Mucosa of gallbladder (tissue), 1 donor: ENCODE measurements at places on chromosomes 6 and 20.

DNA sequence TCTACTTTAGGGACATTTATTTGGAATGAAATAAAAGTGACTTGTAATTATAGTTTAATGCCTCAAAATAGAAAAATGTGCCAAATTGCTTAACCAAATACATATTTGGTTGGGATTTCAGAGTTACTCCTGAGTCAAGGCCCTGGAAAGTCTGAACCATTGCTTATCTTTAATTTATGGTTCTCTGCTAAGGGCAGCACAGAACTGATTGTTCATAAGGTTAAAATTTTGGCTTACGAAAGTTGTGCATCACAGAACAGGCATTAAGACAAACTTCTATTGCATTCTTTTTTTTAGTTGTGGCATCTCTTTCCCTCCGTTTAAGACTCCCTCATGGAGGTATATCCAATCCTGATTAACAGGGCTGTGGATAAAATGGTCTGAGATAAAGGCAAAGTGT, 92.2 kb upstream of the TENT5A start:
- DNase-seq: no peak

- DNase-seq: no peak
Measured at GRCh38 chr20:48234951-48235350, 449.7 kb upstream of the SULF2 start.

DNA sequence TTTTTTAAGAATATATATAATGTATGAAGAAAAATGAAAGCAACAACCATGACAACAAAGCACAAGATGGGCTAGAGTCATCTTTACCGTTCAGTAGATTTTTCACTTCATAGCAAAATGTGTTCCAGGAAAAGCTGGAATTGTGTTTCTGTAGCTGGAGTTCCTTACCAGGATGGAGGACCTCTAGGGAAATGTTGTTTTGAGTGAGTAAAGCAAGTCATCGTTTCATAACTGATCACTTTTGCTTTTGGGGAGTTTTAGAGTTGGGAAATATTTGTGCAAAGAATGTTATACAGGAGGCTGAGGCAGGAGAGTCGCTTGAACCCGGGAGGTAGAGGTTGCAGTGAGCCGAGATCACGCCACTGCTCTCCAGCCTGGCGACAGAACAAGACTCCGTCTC, 151.6 kb downstream of the SASH1 start:
- no peak for DNase-seq

DNA sequence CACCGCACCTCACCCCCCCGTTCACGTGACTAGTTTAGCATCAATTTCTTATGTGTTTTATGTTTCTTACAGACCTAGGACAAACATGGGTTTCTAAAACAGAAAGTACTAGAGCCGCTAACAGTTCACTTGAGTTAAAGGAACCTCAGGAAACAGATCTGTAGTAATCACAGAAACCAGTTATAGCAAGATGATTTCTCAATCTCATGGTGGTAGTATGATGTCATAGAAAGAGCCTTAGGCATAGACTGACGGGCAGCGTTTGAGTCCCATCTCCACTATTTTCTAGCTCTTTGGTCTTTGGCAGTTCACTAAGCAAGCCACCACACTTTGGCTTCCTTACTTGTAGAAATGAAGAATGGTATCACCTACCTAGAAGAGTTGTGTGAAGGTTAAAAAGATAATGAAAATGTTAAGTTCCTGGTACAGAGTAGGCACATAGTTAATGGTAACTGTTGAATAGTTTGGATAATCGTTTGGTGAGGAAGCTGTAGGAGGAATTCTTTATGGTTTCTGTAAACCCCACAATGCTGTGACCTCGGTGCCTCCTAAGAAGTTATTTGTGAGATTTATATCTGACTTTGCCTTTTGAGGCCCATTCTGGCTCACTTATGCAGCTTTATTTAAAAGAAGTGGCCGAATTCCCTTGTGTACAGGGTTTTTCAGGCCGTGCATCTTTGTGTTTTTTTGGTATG, 21.3 kb downstream of the CTNNBL1 start:
- DNase-seq: no peak

- no peak for DNase-seq
Measured at GRCh38 chr20:50715694-50716093, 15.7 kb upstream of the PARD6B start.

- no peak for DNase-seq
Measured at GRCh38 chr6:129901910-129902309, 40.8 kb upstream of the TMEM244 start.

DNA sequence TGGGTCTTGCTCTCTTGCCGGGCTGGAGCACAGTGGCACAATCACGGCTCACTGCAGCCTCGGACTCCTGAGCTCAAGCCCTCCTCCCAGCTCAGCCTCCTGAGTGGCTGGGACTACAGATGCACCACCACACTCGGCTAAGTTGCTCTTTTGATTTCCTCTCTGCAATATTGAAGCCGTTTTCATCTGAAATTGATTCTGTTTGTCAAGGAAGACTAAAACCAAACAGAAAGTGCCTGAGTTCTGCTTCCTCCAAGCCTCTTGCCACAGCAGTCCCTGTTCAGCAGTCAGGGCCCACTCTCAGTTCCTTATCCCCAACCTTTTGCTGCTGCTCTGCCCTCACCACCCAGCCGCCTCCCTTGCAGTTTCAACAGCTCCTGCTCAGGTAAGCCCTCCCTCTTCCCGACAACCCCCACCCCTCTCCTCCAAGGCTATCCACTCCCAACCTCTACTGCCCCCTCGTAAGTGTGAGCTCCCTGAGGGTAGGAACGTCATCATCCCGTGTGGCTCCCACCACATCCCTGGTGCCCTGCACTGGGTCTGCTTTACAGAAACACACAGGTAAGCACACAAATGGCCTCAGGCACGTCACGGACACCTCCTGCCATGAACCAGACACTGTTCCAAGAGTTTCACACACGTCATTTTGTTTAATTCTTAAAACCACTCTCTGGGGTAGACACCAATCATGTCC, 70.7 kb upstream of the TAB2 start:
- DNase-seq: no peak

DNA sequence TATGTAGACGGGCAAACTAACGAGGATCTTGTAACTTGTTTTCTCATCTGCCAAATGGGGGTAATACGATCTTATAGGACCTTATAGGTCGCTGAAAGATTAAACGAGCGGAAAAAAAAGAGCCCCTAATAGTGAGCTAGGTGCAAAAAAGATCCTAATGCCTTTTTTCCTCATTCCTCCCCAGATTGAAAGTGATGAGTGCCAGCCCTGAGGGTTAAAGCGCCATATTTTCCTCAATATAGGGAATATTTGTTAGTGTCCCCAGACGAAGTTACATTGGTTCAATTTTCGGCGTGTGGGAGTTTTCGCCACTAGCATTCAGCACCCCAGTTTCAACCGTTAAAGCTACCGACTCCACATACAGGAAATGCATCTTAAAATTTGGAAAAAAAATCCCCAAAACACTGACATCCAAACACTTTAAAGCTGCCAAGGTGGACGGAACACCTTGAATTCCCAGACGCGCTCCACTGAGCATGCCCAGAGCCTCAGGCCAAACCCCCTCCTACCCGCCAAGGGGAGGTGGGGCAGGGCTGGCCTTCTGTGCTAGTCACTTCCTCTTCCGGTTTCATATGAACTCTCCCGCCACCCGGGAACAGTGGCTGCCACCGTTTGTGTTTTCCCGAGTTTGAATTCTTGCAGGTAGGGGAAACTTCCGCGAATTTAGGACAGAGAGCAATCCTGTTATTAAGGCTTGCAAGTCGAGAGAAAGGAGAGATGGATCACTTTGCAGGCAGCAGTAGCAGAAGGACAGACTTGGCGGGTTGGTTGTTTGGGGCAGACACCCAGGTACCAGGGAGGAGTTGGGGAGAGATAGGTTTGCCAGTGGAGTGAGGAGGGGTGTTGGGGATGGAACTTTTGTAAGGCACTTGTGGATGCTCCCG, at the start of gene PRIM2:
TSS of gene PRIM2 (plus strand) at position 571 of the 884 bp plus-strand sequence. CDS start 816 bp downstream, outside the sequence.
- peak; percentile 87 for DNase-seq

DNA sequence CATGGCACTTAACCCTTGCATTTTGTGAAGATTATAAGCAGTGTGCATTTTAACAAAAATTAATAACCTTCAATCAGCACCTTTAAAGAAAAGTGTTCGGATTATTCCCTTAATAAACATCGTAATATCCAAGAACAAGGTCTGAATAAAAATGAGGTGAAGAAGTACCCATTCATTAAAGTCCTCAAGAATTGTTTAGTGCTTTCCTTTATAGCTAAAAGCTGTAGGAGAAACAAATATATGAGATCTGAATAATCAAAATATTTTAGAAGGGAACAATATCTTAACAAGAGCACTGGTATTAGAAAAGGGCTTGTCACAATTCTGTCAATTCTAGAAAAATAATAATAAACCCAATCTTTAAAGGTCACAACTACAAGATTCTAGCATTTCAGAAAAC, 167.7 kb upstream of the SUPT3H start:
- DNase-seq: no peak

DNA sequence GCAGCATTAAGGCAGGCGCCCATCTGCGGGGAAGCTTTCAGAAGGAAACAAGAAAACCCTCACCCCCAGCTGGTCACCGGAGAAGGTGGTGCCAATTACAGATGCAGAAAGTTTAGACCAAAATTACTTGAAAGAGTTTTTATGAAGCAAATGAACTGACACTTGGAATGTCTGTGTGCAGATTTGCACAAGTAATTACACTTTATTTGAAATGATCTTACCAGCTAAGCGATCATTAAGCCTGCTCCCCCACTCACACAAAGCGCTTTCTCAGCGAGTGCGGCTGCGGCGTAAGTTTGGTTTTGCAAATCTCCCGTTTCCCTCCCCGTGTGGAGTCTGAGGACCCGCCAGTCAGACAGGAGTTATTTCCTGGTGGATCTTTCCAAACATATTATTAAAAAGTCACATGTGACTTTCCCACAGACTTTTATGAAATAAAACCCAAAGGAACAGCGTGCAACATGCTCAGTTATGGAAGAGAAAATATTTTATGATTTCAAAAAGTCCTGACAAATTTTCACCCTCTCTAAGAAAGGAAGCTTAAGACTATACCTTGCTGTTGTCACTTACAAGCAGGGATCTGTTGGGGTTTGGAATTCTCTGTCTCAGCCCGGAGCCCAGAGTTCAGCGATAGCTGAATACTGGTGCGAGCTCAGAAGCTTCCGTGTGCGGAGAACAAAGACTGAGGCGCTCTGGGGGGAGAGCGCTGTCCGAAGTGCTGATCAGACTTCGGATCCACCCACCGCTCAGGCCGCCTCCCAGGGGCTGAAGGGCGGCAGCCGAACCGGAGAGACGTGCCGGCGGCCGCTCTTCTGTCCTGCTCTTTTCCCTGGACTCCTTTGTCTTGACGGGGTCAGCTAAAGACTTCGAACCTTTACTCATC, 2.7 kb upstream of the MYT1 start:
- DNase-seq: peak; percentile 63

- DNase-seq: no peak
Measured at GRCh38 chr6:120451508-120451907, 882.8 kb downstream of the TBC1D32 start.

DNA sequence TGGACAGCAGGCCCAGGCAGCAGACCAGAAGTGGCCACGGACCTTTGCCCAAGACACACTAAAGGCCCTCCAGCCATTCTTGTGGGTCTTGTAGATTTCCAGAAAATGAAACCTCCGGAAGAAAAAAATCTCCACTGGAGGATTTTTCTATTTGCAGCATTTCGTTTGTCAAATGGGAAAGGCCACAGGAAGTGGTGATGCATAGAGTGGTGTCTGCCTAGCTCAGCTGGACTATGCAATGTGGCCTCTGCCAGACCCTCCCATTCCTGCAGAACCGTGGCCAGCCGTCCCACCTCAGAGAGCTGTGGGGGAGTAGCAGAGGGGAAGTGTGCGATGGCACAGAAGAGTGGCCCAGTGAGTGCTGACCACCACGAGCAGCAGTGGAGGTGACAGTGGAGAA, 24.0 kb upstream of the INSM1 start:
- no peak for DNase-seq

GRCh38 chr6:131946992-131947955, 3.9 kb downstream of the CCN2 start:
- DNase-seq: no peak

DNA sequence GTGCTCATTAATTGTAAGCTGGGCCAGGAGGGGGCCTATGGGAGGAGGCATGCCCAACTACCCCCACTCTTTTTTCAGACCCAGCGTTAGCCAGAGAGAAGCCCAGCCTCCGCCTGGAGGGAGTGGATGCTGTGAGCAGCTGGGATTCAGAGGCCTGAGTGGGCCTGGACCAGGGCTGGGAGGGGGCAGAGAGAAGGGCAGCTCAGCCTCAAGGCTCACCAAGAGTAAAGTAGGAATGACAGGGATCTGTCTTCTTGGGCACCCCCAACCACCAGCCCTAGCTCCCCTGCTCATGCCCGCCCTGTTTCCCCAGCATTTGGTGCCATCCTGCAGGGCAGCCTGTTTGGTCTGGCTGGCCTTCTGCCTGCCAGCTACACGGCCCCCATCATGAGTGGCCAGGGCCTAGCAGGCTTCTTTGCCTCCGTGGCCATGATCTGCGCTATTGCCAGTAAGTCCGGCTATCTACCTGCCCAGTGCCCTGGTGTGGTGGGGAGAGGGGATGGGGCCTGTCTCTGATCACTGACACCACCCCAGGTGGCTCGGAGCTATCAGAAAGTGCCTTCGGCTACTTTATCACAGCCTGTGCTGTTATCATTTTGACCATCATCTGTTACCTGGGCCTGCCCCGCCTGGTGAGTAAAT, 6.8 kb downstream of the SLC29A1 start:
- DNase-seq: no peak

DNA sequence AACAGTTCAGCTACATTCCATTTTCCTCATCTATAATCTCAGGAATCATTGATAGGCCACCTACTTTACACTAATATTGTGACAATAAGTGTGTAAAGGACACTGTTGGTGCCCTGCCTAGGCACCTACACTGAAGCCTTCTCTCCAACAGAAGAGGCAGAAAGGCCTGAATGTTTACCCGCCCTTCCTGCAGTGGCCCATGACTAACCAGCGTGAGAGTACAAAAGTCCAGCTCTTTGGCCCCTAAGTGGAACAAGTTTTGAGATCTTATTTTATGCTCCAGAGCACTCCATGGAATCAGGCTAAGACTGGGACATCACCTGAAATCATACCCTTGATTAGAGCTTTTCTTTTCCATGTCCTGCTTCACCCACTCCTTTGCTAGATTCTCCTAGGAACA, 359.7 kb downstream of the ARHGAP18 start:
- DNase-seq: no peak

- DNase-seq: no peak
Measured at GRCh38 chr6:3183066-3183465, 25.7 kb upstream of the TUBB2A start.

DNA sequence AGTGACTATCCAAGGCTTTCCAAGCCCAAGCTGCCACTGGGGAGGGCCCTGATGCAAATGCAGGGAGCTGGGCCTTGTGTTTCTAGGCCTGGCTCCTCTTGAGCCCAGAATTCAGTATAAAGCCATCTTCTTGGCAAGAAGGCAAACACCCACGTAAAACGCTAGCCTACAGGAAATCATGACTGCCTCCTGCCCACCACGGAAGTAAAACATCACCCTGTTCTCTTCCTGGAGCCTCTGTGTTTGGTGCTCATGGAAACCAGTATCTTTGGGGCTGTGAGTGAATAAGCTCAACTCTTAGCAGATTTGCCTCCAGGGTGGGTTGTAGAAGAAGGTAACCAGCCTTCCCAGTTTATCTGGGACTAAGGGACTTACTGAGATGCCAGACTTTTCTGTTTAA, 271.0 kb downstream of the ZNF217 start:
- no peak for DNase-seq

GRCh38 chr20:53533500-53533899, 60.1 kb downstream of the ZNF217 start:
- DNase-seq: no peak

- DNase-seq: no peak
Measured at GRCh38 chr6:34120953-34121675, 24.8 kb downstream of the GRM4 start.

GRCh38 chr6:166236596-166236995, 68.9 kb upstream of the TBXT start:
- DNase-seq: no peak
